ENCODE measurements at places on chromosomes 2 and 18. TPM values are rescaled to one million over a fixed set of nuclear protein-coding genes. Genes with fewer than 3 reads are reported as not detected.

SP110 gene
- polyA plus RNA-seq, result 16.7 TPM

HOXD13 gene
- 0.41 TPM for polyA plus RNA-seq

PTMA gene
- 2,018 TPM for polyA plus RNA-seq

PXDN gene
- polyA plus RNA-seq, result 180 TPM

DPP10 gene
- 9.8 TPM for polyA plus RNA-seq

CCNYL1 gene
- 22.7 TPM for polyA plus RNA-seq

CCDC68 gene
- polyA plus RNA-seq, result 9.5 TPM

CAPN14 gene
- polyA plus RNA-seq, result 0.06 TPM

C2orf81 gene
- polyA plus RNA-seq, result 6.8 TPM

IL1F10 gene
- polyA plus RNA-seq, result not detected

C2orf66 gene
- polyA plus RNA-seq, result not detected

DAW1 gene
- polyA plus RNA-seq, result 0.50 TPM

Data from right renal pelvis (tissue), 4 donors.